Activated CD4-positive, alpha-beta T cell treated with anti-CD3 and anti-CD28 coated beads, Interleukin-2, amount 50 U/mL, for 1 hour (primary cell): ENCODE measurements at places on chromosomes 1 and 21.
A peak's percentile ranks its signal among the peaks of the same experiment; 100 is the strongest.

DNA sequence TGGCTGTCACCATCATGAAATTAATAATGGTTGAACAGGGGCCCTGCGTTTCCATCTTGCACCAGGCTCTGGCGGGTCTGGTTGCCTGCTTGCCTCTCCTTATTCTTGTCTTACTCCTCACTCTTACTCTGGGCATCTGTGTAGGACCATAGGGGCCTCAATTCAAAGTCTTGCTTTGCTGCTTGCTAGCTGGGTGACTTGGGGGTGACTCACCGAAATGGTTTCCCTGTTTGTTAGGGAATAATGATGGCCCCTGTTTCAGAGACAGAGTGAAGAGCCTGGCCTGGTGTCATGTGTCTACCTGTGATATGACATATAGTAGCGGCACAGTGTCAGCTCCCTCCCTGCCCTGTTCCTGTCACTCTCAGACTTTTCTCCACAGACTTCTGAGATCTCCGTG, 24.6 kb downstream of the KCNC4 start:
- DNase-seq = no peak

- DNase-seq = no peak
These were observed 14.4 kb upstream of the TTC39A start for GRCh38 chr1:51344602-51345299.

- DNase-seq = peak; percentile 39
These were observed 37.7 kb downstream of the SH3GLB1 start for GRCh38 chr1:86741947-86742572.

GRCh38 chr1:78383923-78384322, 106.9 kb upstream of the PTGFR start:
- no peak for DNase-seq

DNA sequence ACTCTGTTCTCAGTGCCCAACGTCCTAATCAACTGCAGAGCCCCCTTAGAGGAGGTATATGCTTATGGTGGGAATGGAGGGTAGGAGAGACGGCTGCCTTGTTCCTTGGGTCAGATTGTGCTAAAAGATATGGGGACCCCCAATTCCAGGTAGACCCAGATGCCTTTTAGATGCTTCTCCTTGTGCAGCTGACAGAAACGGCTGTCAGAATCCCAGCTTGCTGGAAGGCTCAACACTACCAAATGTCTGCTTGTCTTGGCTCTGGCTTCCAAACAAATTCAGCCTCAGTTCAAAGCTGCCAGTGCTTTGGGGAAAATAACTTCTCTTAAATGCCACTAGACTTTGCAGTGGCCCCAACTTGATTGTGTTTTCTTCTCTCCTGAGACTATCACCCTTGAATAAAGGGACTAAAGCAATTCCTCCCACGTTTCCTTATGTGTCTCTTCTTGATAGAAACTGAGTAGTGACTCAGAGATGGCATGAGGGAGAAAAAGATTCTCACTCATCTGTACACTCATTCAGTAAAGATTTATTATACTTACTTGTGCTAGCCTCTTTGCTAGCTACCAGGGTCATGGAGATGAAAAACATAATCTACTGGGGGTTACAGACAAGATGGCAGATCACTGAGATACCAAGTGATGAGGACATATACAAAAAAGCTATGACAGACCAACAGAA, 3.4 kb upstream of the RNF19B start:
- no peak for DNase-seq

GRCh38 chr1:187091666-187092065, 262.9 kb downstream of the PLA2G4A start:
- DNase-seq = no peak

DNA sequence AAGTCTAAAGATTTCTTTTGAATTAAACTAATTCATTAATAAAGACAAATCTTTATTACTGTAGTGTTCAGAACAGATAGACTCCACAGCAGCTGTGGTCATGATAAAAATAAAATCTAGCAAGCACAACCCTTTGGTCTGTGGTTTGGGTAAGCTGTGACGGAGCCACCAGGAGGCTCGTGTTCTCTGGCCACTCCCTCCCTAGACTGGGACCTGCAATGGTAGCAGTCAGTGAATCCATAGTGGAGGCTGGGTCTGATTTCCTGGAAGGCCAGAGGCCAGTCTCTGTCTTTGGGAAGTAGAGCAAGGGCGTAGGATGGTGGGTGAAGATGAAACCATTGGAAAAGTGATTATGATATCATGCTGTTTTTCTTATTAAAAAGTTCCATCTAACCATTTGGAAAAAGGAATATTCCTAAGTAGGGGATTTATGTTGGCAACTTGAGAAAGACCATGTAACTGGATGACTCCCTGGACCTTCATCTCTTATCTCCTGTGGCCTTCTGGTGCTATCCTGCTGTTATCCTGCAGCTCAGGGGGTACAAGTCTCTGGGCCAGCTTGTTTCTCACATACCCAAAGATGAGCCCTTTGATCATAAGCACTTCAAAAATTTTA, 39.0 kb downstream of the TENT5C start:
- no peak for DNase-seq

DNA sequence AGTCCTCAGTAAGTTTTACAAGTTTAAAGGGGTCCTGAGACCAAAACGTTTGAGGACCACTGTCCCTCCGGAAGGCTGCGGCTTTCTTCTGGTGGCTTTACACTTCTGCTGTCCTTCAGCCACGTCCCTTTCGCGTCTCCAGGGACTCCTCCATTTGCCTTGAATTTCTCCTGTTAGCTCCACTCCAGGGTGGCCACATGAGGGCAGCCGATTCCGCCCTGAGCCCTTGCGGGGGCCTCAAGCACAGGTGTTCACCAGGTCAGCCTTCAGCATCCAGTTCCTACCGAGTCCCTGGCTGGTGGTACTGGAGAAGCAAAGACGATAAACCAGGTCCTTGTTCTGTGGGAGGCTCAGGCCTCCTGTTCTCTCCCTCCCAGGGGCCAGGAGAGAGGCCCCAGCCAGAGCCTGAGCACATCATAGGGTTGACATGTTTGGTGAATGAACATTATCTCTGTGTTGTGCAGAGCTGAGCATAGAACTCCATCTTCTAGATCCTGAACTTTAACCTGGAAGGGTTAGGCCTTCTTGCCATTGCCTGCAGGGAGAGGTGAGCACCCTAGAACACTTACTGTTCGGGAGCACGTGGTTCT, 27.4 kb upstream of the COQ8A start:
- DNase-seq = peak; percentile 30

DNA sequence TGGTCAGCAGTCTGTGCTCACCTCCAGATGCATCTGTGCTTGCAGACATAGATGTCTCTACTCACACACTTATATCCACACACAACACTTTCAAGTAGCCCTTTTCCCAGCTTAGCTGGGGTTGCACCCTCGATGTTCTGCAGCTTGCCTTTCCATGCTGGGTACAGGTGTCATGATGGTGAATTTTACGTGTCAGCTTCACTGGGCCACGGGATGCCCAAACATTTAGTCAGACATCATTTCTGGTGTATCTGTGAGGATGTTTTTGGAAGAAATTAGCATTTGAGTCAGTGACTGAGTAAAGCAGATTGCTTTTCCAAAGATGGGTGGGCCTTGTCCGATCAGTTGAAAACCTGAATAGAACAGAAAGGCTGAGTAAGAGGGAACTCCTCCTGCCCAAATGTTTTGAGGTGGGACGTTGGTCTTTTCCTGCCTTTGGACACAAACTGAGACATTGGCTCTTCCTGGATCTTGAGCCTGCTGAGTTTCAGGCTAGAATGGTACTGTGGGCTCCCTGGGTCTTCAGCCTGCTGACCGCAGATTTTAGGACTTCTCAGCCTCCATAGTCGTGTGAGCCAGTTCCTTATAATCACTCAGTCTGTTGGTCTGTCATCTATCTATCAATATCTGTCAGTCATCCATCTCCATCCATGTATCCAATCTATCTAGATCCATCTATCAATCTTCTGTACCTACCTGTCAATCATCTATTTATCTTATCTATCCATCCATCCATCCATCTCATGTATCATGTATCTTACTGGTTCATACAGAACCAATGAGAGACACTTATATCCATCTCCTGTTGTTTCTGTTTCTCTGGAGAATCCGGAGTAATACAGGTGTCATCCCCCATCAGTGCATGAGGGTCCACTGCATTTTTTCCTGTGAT, 12.7 kb upstream of the OBSCN start:
- no peak for DNase-seq

DNA sequence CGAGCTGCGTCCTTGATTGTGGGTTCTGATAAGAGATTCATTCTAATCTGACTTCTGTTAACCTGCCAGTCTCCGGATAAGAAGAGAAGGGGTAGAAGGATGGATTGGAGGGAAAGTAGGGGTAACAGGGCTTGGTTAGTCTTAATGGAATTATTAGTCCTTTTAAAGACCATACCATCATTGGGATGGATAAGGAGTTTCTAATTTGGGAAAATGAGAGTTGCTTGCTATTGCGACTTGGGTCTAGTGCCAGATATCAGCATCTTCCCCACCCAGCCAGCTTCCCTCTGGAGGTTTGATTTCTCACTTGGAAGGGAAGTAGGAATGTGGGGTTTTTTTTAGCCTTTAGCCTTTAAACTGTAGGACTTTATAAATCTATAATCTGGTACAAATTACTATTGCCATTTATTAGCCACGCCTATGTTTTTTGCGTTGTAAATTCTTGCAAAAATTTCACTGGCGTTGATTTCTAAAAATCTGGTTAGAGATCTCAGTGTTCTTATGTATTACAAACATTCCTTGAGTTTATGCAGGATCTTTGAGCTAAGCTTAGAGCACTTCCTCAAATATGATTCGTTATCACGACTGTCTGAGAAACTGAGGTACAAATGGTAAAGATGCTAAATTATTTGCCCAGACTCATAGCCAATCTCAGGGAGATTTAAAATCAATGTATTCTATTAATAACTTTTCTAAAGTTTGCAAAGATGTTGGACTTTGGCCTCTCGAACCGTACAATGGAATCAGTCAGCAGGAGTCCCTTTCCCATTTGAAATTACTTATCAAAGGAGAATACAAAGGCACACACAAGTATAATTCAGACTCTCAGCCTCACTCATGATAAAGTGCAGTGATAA, 1.3 kb downstream of the FAM20B start:
- DNase-seq = no peak

DNA sequence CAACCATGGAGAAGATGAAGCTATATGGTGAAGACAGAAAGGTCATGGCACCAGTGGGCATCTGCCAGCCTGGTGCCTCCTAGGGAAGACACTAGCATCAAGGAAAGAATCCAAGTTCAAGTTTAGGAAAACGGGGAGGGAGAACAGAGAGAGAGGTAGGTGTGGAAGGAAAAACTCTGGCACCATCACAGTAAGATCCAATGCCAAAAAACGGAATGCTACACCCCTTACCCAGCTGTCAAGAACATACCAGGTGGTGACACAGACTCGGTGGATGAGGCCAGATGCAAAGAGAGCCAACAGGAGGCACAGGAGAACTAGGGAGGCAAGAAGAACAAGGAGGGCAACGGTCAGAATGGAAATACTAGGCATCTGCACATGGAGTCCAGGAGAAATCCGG, 3.6 kb downstream of the KRTCAP2 start:
- DNase-seq = no peak

DNA sequence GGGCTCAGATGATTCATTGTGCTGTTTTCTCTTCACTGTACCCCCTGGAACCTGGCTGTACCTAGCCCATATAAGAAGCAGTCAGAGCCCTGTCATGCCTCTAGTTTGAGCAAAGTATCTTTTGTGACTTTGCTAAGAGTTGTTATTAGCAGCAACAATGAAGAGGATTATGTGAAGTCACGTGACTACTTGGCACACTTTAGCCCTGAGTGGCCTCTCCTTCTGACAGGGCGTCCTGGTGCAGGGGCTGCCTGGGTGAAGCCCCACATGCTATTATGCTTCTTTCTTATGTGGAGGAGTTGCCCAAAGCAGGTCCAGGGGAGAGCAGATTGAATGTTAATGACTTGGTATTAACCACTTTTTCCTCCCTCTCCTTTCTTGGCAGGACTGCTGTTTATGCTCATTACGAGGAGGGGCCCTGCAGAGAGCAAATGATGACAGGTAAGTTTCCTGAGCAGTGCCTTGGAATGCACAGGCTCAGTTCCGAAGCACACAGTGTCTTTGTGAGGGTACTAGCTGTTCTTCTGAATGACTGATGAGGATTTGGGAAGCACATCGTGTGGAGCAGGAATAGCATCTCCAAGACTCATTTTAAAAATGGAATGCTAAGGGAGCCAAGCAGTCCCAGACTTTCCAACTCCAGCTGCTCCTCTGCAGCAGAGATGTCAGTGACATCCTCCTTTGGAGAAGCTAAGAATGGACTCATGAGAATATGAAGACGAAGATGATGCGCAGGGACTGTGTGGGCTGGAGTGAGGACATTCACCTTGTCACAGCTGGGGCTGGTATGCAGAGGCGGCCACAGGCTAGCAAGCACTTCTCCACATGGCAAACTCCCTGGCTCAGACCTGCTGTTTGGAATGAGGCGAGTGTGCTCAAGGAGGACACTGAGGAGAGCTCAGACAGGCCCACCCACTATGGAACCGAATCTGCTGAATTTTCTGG, 15.2 kb upstream of the ST3GAL3 start:
- DNase-seq = no peak

DNA sequence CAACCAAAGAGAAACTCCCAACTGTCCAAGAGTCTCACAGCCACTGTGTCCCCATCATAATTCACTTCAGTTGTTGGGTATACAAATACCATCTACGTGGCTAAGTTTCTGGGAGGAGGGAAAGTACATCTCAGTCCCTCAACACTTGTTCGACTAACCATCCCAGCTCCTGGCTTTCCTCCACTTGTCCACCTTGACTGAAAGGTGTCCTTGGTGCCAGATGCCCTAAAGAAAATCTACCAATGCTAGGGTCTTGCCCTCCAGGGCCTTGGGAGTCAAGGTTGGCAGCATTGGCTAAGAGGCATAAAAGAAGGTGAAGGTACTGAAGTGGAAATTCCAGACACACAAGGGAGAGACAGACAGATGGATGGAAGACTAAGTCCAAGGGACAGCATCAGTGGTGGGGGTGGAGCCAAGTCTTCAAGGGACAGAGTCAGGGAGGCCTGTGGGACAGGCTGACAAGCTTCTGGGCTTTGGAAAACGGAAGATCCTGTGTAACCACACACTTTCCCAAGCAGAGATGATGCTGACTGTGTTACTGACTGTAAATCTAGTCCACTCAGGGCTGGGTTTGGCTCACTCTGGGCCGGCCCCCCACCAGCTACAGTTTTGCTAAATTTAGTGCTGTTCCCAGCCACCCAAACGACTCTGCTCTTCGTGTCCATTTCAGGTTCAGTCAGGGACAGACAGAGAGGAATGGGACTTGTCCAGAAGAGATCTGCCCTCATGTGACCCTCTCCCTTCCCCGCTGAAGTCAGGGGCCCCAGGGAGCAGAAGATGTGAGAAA, 60.1 kb downstream of the CD34 start:
- no peak for DNase-seq
